ENCODE measurements at places on chromosomes 7 and 10.
A peak's percentile ranks its signal among the peaks of the same experiment; 100 is the strongest.

- no peak overlapping the region for H3K4me3 ChIP-seq
- no peak overlapping the region for H3K27ac ChIP-seq
- peaks cover 30% of the 10 kb centered on the region for H3K4me1 ChIP-seq
- H3K27me3 ChIP-seq: peaks cover 7% of the 10 kb centered on the region
- H3K36me3 ChIP-seq: no peaks in the 10 kb centered on the region
- DNase-seq: no peak
Measured at GRCh38 chr10:110358869-110359629, 54.3 kb upstream of the SMNDC1 start.

GRCh38 chr7:121279060-121279620 lies 49.7 kb upstream of the WNT16 start:
- peaks cover 3% of the 10 kb centered on the region for H3K36me3 ChIP-seq
- H3K27ac ChIP-seq: no peak overlapping the region
- H3K4me3 ChIP-seq: no peak overlapping the region
- no peak for DNase-seq

GRCh38 chr7:45384499-45384898 lies 189.7 kb upstream of the ADCY1 start:
- no peaks in the 10 kb centered on the region for H3K4me1 ChIP-seq
- peaks cover 3% of the 10 kb centered on the region for H3K27me3 ChIP-seq
- DNase-seq: no peak
- no peak overlapping the region for H3K4me3 ChIP-seq

GRCh38 chr10:78290131-78290750 lies 256.6 kb downstream of the RPS24 start:
- peaks cover 1% of the 10 kb centered on the region for H3K27me3 ChIP-seq
- H3K27ac ChIP-seq: no peak overlapping the region
- no peak for DNase-seq
- peaks cover 26% of the 10 kb centered on the region for H3K4me1 ChIP-seq
- no peak overlapping the region for H3K4me3 ChIP-seq

DNA sequence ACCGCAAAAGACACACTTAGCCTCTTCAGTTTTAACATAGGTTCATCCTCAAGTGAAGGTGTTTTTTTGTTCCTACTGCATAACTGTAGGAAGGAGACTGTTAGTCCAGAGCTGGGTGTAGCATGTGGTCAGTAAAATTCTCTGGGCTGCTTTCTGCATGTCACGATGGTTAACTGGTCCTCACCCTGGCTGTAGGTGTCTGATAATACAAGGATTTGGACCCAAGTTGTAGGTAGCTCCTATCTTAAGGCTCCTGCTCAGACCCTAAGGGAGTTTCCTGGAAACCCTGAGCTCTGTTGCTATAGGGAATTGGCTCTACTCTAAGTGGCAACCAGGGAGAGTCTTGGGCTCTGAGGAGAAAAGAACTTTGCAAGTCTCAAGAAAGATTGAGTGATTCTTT lies 112.9 kb downstream of the SAMD9 start:
- no peak overlapping the region for H3K4me3 ChIP-seq
- DNase-seq: no peak

DNA sequence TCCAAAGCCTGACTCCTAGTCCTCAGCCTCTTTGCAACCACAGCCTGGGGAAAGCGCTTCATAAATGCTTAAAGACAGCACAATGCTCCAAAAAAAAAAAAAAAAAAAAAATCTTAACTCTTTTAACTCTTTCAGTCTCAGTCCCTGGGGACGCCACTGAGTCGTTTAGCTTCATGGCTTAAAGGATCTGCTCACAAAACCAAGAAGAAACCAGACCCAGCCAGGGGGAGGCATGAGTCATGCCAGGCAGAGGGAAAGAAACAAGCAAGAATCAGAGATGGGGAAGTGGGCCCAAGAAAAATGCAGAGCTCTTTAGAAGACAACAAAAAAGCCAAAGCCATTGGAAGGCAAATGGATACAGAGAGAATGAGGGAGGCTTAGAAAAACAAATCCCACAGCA lies 32.5 kb upstream of the DOCK1 start:
- H3K27me3 ChIP-seq: peaks cover 4% of the 10 kb centered on the region
- peaks cover 6% of the 10 kb centered on the region for H3K4me1 ChIP-seq
- H3K27ac ChIP-seq: no peak overlapping the region
- no peaks in the 10 kb centered on the region for H3K36me3 ChIP-seq

- no peaks in the 10 kb centered on the region for H3K36me3 ChIP-seq
- H3K4me1 ChIP-seq: peaks cover 4% of the 10 kb centered on the region
- H3K27me3 ChIP-seq: peaks cover 6% of the 10 kb centered on the region
- H3K4me3 ChIP-seq: no peak overlapping the region
- DNase-seq: no peak
Measured at GRCh38 chr10:132481690-132482089, 55.9 kb upstream of the INPP5A start.

GRCh38 chr10:4888236-4888635 lies 62.2 kb downstream of the AKR1E2 start:
- no peaks in the 10 kb centered on the region for H3K36me3 ChIP-seq
- no peak for DNase-seq
- H3K4me3 ChIP-seq: no peak overlapping the region
- H3K27ac ChIP-seq: no peak overlapping the region
- no peaks in the 10 kb centered on the region for H3K4me1 ChIP-seq
- H3K27me3 ChIP-seq: no peaks in the 10 kb centered on the region

DNA sequence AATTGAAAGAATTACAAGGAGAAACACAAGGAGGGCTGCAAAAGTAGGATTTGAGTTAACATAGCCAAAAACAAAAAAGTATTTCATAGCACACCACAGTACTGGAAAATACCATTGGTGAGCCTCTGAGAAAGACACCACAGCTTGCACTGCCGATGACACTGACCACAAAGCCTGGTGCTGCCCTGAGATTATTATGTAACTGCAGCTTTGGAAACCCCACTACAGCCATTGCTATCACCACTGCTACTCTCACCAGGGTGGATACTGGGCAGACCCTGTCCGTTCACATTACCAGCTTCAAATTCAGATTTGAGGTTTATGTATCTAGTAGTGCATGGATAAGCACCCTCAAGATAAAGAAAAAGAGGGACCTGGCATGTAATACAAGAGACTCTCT lies 1246.7 kb upstream of the SORCS1 start:
- no peaks in the 10 kb centered on the region for H3K27me3 ChIP-seq
- H3K36me3 ChIP-seq: no peaks in the 10 kb centered on the region
- no peak for DNase-seq
- no peak overlapping the region for H3K27ac ChIP-seq
- peaks cover 9% of the 10 kb centered on the region for H3K4me1 ChIP-seq
- no peak overlapping the region for H3K4me3 ChIP-seq

GRCh38 chr7:112905950-112906349 lies 115.8 kb upstream of the TMEM168 start:
- H3K36me3 ChIP-seq: peaks cover 5% of the 10 kb centered on the region
- H3K4me3 ChIP-seq: no peak overlapping the region

- H3K27me3 ChIP-seq: no peaks in the 10 kb centered on the region
- H3K36me3 ChIP-seq: peaks cover 26% of the 10 kb centered on the region
- H3K4me1 ChIP-seq: peaks cover 4% of the 10 kb centered on the region
- DNase-seq: no peak
Measured at GRCh38 chr7:149154056-149154455, 6.8 kb downstream of the ZNF398 start.

DNA sequence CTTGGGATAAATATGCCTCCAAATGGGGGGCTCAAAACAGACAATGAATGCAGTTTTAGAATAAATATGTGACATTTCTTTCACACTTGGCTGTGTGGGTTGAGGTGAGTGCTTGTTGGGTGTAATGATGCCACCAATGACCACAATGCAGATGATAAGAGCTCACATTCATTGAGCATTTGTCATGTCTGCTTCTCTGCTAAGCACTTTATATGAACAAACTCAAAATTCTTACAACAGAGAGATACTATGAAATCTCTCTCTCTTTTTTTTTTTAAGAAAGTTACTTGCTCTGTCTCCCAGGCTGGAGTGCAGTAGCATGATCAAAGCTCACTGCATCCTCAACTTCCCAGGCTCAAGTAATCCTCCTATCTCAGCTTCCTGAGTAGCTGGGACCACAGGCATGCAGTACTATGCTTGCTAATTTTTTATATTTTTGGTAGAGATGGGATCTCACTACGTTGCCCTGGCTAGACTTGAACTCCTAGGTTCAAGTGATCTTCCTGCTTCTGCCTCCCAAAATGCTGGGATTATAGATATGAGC lies 185.4 kb downstream of the JCAD start:
- H3K27ac ChIP-seq: peak overlapping the region; percentile 91
- peaks cover 7% of the 10 kb centered on the region for H3K36me3 ChIP-seq
- DNase-seq: no peak
- H3K4me3 ChIP-seq: no peak overlapping the region
- H3K27me3 ChIP-seq: no peaks in the 10 kb centered on the region

DNA sequence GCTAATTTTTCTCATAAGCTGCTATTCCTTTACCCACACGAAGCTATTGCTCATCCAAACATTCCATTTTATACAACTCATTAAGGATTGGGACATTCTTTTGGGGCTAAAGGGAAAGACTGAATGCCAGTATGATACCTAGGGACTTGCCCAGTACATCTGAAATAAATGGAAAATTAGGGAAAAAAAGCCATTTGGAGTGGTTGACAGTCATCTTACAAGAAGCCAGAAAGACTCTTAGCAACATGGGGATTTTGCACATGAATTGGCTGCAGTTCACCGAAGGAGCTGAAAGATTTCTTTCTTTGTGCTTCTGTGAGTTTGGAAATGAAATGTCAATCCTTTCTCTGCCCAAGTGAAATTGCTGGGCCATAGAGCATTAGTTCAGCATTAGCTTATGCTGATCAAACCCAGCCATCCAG lies 43.3 kb upstream of the MTURN start:
- no peak overlapping the region for H3K27ac ChIP-seq
- H3K27me3 ChIP-seq: no peaks in the 10 kb centered on the region
- H3K4me1 ChIP-seq: peaks cover 12% of the 10 kb centered on the region
- peaks cover 17% of the 10 kb centered on the region for H3K36me3 ChIP-seq

GRCh38 chr7:112421666-112422486 lies 28.4 kb upstream of the IFRD1 start:
- H3K27me3 ChIP-seq: peaks cover 3% of the 10 kb centered on the region
- no peak for DNase-seq
- peak overlapping the region; percentile 74 for H3K27ac ChIP-seq

DNA sequence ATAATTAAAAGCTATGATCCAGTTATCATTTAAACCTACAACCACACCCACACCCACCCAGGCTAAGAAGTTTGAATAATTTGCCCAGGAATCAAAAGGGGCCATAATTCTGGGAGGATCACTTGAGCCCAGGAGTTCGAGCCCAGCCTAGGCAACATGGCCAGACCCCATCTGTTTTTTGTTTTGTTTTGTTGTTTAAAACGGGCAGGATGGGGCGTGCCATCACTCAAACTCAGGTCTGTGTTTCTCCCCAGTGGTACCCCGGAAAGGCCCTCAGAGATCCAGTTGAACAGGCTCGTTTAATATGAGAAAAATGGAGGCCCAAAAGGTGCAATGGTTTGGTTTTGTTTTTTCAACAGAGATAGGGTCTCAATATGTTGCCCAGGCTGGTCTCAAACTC lies 23.3 kb downstream of the HSPB1 start:
- peaks cover 36% of the 10 kb centered on the region for H3K36me3 ChIP-seq
- DNase-seq: no peak
- H3K4me3 ChIP-seq: no peak overlapping the region
- H3K4me1 ChIP-seq: peaks cover 20% of the 10 kb centered on the region

DNA sequence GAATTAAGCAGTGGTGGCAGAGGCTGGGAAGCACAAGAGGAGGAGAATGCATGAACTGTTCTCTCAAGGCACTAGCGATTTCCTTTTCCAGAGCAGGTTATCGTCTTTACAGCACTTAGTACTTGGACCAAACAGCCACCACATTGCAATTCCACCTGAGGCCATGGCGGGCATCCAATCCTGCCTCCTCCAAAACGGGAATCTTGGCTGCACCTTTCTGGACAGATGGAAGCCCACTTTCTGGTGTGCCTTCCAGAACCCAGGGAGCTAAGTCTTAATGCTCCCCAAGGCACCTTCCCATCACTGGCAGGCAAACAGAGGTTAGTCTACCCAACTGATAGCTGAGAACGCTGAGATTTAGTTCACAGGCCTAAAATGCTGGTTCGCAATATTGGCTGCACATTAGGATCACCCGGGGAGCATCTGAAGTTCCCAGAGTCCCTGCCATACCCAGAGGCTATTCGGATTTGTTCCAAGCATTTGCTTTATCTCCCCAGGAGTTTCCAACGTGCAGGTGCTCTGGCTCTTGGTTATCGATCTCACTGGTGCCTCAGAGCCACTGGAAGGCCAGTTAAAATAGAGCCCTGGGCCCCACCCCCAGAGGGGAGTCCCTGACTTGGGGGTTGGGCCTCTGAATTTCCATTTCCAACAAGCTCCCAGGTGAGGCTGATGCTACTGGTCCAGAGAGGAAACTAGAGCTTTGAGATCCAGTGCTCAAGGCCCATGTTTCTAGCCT lies 62.2 kb downstream of the KCNMA1 start:
- peaks cover 6% of the 10 kb centered on the region for H3K27me3 ChIP-seq
- H3K4me1 ChIP-seq: peaks cover 10% of the 10 kb centered on the region
- H3K4me3 ChIP-seq: no peak overlapping the region
- no peak overlapping the region for H3K27ac ChIP-seq

- DNase-seq: no peak
- no peak overlapping the region for H3K27ac ChIP-seq
- H3K4me3 ChIP-seq: no peak overlapping the region
Measured at GRCh38 chr7:71408271-71408670, 276.3 kb downstream of the GALNT17 start.

DNA sequence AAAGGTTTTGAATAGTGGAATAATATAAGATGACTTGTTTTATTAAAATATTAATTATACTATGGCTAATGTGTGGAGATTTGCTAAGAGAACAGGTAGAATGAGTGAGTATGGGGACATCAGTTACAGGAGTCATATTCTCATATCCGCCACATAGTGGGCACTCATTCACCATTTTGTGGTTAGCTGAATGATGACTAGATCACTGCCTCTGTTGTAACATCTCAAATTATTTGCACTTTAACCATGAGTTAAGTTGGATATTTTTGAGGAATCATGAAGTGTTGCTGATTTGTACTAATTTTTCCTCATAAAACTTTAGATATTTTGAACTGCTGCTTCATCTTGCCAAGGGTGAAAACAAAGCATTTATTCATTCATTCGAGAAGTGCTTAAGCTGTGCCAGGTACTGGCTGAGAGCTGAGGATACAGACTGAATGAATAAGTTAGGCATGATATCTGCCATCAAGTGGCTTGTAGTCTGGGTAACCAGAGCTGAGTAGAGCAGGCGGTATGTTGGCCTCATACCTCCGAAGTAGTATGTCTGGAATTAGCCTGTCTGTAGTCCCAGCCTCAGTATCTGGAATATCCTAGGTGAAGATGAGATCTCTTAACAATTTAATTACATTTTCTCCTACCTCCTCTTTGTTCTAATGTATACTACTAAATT lies 100.5 kb downstream of the ZEB1 start:
- H3K27me3 ChIP-seq: no peaks in the 10 kb centered on the region
- H3K27ac ChIP-seq: no peak overlapping the region
- H3K4me3 ChIP-seq: no peak overlapping the region
- no peaks in the 10 kb centered on the region for H3K4me1 ChIP-seq
- DNase-seq: no peak

- H3K27me3 ChIP-seq: no peaks in the 10 kb centered on the region
- H3K4me1 ChIP-seq: peaks cover 5% of the 10 kb centered on the region
- H3K36me3 ChIP-seq: no peaks in the 10 kb centered on the region
- H3K27ac ChIP-seq: no peak overlapping the region
- no peak overlapping the region for H3K4me3 ChIP-seq
- no peak for DNase-seq
Measured at GRCh38 chr7:8357536-8357935, 75.9 kb upstream of the NXPH1 start.
